ENCODE measurements at places on chromosomes 5 and 9. TPM values are rescaled to one million over a fixed set of nuclear protein-coding genes. Genes with fewer than 3 reads are reported as not detected.
A peak's percentile ranks its signal among the peaks of the same experiment; 100 is the strongest.

C5orf34 gene
- 10.2 TPM for total RNA-seq

GMCL2 gene
- total RNA-seq = not detected

UNC13B gene
- total RNA-seq = 90.7 TPM

SH3TC2 gene
- 0.25 TPM for total RNA-seq

PCDHGA4 gene
- total RNA-seq = 8.2 TPM

SLC27A6 gene
- total RNA-seq = not detected

CYLC2 gene
- not detected for total RNA-seq

NUTM2F gene
- total RNA-seq = not detected

KIF12 gene
- 0.93 TPM for total RNA-seq

- no peak for DNase-seq
These were observed 136.4 kb downstream of the C9orf50 start for GRCh38 chr9:129484352-129485000.

- no peak for DNase-seq
These were observed 59.6 kb downstream of the RAI14 start for GRCh38 chr5:34715711-34716110.

DNA sequence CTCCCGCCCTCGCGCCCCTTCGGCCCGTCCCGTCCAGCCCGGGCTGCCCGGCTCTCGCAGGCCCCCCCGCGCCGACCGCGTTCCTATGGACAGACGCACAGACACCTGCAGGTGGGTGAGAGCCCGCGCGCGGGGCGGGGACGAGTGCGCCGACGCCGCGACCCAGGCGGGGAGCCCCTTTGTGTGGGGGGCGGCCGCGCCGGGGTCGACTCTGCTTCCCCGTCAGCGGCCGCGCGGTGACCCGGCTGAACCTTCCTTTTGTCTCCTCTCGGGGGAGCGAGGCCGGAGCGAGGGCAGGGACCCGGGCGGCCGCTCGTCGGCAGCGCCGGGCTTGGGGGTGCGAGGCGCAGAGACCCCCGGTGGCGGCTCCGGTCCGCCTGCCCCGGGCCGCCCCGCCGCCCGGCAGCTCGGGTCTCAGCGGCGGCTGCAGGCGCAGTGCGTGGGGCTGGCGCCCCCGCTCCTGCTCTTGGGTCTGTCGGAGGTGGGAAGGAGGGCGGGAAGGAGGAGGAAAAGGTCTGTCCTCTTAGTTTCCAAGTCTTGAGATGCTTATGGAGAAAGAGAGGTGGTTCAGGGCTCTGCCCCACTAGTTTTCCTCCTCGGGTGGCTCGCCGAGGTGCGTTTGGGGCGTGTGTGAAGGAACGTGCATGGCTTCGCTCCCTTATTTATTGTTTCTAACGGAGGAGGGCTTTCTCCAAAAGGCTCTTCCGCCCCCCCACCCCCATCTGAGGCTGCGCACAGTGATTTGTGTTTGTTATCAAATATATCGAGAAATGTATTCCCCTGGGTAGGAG, 576 bp downstream of the KIAA1958 start:
- DNase-seq = peak; percentile 69

DNA sequence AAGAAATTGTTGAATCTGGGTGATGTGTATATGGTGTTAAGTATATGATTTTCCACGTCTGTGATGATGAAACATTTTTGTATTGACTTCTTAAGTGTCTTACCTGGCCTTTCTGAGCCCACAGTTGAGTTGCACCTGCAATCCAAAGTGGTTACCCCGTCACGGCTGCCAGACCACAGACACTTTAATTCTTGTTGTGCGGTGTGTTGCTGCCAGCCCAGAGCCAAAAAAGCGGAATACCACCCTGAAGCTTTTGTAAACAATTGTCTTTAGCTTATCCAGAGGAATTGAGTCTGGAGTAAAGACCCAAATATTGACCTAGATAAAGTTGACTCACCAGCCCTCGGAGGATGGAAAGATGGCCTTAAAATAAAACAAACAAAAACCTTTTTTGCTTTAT, 35.1 kb downstream of the MTAP start:
- no peak for DNase-seq

- peak; percentile 21 for DNase-seq
These were observed 11.9 kb upstream of the SRFBP1 start for GRCh38 chr5:121949885-121950284.

DNA sequence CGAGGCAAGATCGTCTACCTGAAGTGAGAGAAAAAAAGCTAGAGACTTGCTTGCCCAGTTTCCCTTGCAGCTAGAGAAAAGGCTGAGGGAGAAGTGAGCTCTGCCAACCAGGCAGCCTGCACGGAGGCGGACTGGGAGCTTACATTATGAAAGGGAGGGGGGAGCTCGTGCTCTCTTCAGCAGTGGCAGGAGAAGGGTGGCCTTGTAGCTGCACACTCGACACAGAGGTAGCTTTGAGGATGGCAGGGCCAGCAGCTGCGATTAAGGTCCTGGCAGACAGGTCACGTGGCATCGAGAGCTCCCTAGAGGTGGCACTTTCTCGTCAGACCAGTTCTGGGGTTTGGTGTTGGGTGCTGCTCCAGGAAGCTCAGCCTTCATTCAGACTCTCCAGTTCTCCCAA, 26.7 kb downstream of the APBA1 start:
- DNase-seq = no peak

GRCh38 chr5:96716716-96717115, 54.5 kb downstream of the CAST start:
- no peak for DNase-seq

DNA sequence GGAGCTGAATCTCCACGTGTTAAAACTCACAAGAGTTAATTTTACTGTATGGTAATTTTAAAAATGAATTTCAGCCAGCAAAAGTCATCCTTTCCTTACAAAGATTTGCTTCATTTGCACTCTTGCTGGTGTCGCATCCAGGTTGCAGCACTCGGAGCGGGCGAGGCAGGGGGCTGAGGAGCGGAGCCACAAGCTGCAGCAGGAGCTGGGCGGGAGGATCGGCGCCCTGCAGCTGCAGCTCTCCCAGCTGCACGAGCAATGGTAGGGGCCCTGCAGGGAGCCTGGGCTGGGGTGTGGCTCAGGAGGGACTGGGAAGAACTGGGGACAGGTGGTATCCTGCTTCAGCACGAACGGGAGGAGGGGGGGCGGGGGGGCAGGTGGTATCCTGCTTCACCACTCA, 27.1 kb downstream of the HNRNPH1 start:
- no peak for DNase-seq

- DNase-seq = no peak
These were observed 23.4 kb downstream of the UBLCP1 start for GRCh38 chr5:159286420-159287035.

GRCh38 chr5:80442742-80443141, 34.9 kb downstream of the ZFYVE16 start:
- no peak for DNase-seq

DNA sequence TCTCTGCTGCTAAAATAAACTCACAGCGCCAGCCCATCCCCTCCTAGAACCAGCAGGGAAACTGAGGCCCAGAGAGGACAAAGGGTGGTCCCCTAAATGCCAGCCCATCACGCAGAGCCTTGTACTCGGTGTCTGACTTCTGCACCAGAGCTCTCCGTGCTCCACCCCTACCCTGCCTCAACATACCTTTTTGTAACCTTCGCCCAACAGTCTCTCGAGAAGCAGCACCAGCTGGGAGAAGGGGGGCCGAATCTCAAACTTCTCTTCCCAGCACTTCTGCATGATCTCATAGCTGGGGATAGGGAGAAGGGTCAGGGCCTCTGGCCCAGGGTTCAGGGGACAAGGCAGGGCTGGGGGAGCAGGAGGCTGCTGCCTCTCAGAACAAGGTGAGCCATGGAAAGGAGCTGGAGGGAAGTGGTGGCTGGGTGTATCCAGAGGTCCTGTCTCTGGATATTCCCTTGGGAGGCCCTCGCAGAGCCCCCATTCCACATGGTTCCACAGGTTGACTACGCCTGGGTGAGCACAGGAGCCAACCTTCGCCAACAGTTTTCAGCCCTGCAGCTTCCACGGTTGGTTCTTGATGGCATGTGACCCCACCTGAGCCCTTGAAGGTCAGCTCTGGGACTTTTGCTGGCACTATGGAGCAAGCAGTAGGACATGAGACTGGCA, 32.3 kb upstream of the CSF1R start:
- no peak for DNase-seq

- DNase-seq = no peak
These were observed 83.0 kb upstream of the GLIS3 start for GRCh38 chr9:4382722-4383317.

Measured in glutamatergic neuron (in vitro differentiated cells).